ENCODE measurements at places on chromosomes 1 and 21. TPM values are rescaled to one million over a fixed set of nuclear protein-coding genes. Genes with fewer than 3 reads are reported as not detected.

DNA sequence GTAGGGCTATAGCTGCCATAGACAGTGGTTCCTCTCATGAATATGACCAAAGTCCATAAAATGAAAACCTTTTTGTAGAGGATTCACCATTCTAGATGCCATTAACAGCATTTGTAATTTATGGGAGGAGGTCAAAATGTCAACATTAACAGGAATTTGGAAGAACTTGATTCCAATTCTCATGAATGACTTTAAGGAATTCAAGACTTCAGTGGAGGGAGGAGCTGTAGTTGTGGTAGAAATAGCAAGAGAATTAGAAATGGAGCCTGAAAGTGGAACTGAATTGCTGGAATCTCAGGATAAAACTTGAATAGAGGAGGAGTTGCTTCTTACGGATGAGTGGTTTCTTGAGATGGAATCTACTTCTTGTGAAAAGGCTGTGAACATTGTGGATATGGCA lies 65.4 kb upstream of the ESRRG start:
- H3K4me3 ChIP-seq, result no peak overlapping the region
- H3K27ac ChIP-seq, result no peak overlapping the region
- H3K4me1 ChIP-seq, result no peaks in the 10 kb centered on the region
- H3K27me3 ChIP-seq, result no peaks in the 10 kb centered on the region

GRCh38 chr1:157442065-157442464 lies 110.2 kb downstream of the FCRL5 start:
- H3K27ac ChIP-seq, result no peak overlapping the region
- no peak overlapping the region for H3K4me3 ChIP-seq
- H3K27me3 ChIP-seq, result no peaks in the 10 kb centered on the region

Gene CELA2B
- polyA plus RNA-seq, result 186 TPM

Gene CCDC30
- 2.2 TPM for polyA plus RNA-seq
